Liver (tissue), 10 donors: ENCODE measurements at places on chromosomes 3 and 15. TPM values are rescaled to one million over a fixed set of nuclear protein-coding genes. Genes with fewer than 3 reads are reported as not detected.
A peak's percentile ranks its signal among the peaks of the same experiment; 100 is the strongest.

DNA sequence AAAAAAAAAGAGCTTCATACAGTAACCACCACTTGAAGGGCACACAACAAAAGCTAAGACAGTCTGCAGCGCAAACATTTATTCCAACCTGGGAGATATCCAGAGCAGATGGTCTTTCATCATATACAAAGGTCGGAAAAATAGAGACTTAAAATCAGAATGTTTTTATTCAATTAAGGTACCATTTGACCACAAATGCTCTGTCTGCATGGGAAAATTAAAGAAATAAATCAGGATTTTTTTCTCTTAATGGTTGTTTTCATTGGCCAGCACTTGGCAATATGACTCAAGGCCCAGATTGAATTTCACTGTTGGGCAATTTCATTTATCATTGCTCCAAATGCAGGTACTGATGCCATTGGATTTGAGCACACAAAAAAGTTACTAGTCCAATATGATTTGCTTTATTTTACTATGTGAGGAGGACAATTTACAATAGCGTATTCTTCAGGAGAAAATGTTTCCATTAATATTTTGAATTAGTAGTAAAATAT is 145.9 kb upstream of the AGTR1 start:
- H3K4me3 ChIP-seq, result no peak overlapping the region
- no peaks in the 10 kb centered on the region for H3K27me3 ChIP-seq
- no peak overlapping the region for H3K27ac ChIP-seq

GRCh38 chr3:178436773-178437172 is 99.5 kb upstream of the KCNMB2 start:
- DNase-seq, result no peak
- H3K4me1 ChIP-seq, result no peaks in the 10 kb centered on the region
- no peaks in the 10 kb centered on the region for H3K27me3 ChIP-seq
- no peak overlapping the region for H3K4me3 ChIP-seq
- no peaks in the 10 kb centered on the region for H3K36me3 ChIP-seq
- no peak overlapping the region for H3K27ac ChIP-seq

GRCh38 chr15:50138391-50138790 is 19.4 kb upstream of the ATP8B4 start:
- no peaks in the 10 kb centered on the region for H3K36me3 ChIP-seq
- no peaks in the 10 kb centered on the region for H3K27me3 ChIP-seq
- H3K4me1 ChIP-seq, result no peaks in the 10 kb centered on the region
- no peak for DNase-seq

GRCh38 chr3:70276901-70277300 is 35.5 kb downstream of the MDFIC2 start:
- no peaks in the 10 kb centered on the region for H3K36me3 ChIP-seq
- no peak for DNase-seq
- no peak overlapping the region for H3K4me3 ChIP-seq

- DNase-seq, result no peak
- H3K4me3 ChIP-seq, result peak overlapping the region; percentile 86
- H3K27ac ChIP-seq, result no peak overlapping the region
These were observed 1.3 kb downstream of the ACTR8 start for GRCh38 chr3:53880396-53881345.

The DNAJB11 gene
- total RNA-seq, result 101 TPM

- H3K36me3 ChIP-seq, result no peaks in the 10 kb centered on the region
- H3K27me3 ChIP-seq, result no peaks in the 10 kb centered on the region
- H3K4me3 ChIP-seq, result no peak overlapping the region
- H3K4me1 ChIP-seq, result no peaks in the 10 kb centered on the region
These were observed 92.0 kb downstream of the SYNPR start for GRCh38 chr3:63370094-63370493.

The CHDH gene
- 34.0 TPM for total RNA-seq

The RBPMS2 gene
- total RNA-seq, result 0.42 TPM

The ARHGAP11A gene
- total RNA-seq, result 0.42 TPM

DNA sequence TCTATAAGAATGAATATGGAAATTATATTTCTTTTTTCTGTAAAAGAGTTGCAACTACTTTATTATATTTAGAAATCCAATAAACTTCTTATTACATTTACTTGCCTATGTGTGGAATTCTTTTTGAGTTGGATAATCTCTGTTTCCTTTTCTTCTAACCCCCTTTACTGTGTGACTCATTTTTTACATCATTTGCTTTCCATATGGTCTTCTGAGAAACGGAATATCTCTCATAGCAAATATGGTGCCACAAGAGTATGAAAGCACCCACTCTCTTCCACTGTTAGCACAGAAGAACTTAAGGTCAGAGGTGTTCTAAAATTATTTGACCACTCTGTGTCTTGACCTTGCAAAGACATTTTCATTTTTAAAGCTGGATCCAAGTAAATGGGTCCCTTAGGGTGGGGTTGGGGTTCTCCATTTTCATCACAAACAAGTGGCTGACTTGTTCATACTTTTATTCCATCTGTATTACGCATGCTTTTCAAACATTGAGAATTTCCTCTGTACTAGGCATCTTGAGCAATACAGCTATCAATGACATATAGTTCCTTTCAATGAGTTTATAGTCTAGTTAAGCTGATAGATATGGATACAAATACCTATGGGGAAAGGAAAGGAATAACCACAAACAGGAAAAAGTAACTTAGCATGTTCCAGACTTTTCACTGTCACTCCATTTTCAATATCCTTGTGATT is 281.1 kb upstream of the TPRG1 start:
- H3K27me3 ChIP-seq, result no peaks in the 10 kb centered on the region
- H3K27ac ChIP-seq, result no peak overlapping the region
- no peak for DNase-seq
- H3K4me1 ChIP-seq, result no peaks in the 10 kb centered on the region

- peak overlapping the region; percentile 44 for H3K4me3 ChIP-seq
- H3K27ac ChIP-seq, result peak overlapping the region; percentile 70
- H3K4me1 ChIP-seq, result peaks cover 25% of the 10 kb centered on the region
These were observed 116.7 kb upstream of the LPP start for GRCh38 chr3:188037195-188037718.

DNA sequence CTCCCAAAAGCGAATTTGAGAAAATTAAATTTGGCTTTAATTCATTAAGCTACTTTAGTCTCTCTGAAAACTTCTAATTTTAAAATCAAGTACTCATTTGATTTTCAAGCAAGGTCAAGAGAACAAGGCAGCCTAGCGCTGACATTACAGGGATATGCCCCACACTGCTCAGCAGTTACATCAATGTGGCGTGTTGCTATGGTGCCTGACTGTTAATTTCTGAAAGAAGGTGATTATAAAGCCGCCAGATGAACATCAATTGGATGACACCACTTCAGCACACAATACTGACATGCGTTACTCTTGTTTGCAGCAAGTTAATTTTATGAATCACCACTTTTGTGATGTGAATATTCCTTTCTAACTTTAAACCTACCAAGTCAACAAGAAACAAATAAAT is 284.4 kb downstream of the FOXP1 start:
- H3K4me3 ChIP-seq, result no peak overlapping the region
- no peaks in the 10 kb centered on the region for H3K36me3 ChIP-seq
- DNase-seq, result no peak
- peaks cover 14% of the 10 kb centered on the region for H3K4me1 ChIP-seq
- no peak overlapping the region for H3K27ac ChIP-seq

The ANKRD63 gene
- total RNA-seq, result not detected

The MEGF11 gene
- 0.51 TPM for total RNA-seq

The SIAH2 gene
- 104 TPM for total RNA-seq

DNA sequence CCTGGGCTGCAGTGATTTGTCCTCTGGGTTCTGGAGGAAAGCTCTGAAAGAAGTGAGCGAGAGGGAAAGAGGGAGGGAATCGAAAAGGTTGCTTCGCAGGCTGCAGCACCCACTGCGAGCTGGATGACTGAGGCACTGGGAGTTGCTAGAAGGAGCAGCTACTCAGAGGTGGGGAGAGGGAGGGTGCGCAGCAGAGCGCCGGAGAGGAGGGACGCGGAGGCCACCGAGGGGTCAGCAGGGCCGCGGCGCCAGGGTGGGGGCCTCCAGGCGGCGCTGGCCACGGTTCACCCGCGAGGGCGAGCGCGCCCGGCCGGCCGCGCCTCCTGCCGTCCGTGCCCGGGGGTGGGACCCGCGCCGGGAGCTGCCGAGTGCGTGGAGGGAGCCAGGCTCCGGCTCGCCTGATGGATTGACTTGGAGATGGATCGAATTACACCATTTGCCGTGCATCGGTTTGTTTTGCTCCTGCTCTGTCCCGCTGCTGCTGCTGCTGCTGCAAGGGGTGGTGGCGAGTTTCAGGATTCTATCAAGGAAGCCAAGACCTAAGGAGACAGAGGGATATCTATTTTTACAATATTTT is at the start of gene SEMA6D:
Gene SEMA6D (plus strand): TSS at position 470 of the 577 bp plus-strand sequence. CDS start 42,294 bp downstream, outside the sequence.
- peaks cover 10% of the 10 kb centered on the region for H3K4me1 ChIP-seq
- no peaks in the 10 kb centered on the region for H3K27me3 ChIP-seq
- H3K4me3 ChIP-seq, result peak within 1 kb of the TSS; percentile 53
- peak; percentile 38 for DNase-seq

GRCh38 chr15:25469377-25469776 is 30.6 kb upstream of the UBE3A start:
- DNase-seq, result no peak
- H3K4me1 ChIP-seq, result no peaks in the 10 kb centered on the region
- no peaks in the 10 kb centered on the region for H3K36me3 ChIP-seq
- no peaks in the 10 kb centered on the region for H3K27me3 ChIP-seq
- no peak overlapping the region for H3K27ac ChIP-seq
- no peak overlapping the region for H3K4me3 ChIP-seq

- no peak overlapping the region for H3K4me3 ChIP-seq
- no peaks in the 10 kb centered on the region for H3K36me3 ChIP-seq
- H3K27ac ChIP-seq, result no peak overlapping the region
- H3K27me3 ChIP-seq, result no peaks in the 10 kb centered on the region
- DNase-seq, result no peak
These were observed 8.2 kb downstream of the RTP3 start for GRCh38 chr3:46505953-46506352.

The FOXB1 gene
- total RNA-seq, result not detected

The CPLX3 gene
- not detected for total RNA-seq

DNA sequence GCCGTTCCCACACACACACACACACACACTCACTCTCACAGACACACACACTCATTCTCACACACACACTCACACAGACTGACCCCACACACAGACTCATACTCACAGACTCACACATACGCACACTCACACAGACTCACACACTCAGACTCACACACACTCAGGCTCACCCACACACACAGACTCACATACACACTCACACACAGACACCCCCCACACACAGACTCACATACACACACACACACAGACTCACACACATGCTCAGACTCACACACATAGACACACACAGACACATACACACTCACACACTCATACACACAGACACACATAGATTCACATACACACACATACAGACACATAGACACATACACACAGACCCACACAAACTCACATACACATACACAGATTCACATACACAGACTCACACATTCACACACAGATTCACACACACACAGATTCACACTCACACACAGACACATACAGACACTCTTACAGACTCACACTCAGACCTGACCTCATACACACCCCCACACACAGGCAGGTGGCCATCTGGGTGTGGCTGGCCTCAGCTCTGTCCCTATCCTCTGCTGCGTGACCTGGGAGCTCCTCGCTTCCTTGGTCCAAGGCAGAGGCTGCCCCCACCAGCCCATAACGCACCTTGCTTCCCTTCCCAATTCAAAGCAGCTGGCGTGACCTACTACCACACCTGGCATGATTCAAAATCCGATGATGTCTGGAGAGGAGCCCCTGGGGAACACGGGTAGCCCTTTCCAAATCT is 1.9 kb downstream of the C3orf22 start:
- no peaks in the 10 kb centered on the region for H3K4me1 ChIP-seq
- no peaks in the 10 kb centered on the region for H3K36me3 ChIP-seq
- DNase-seq, result no peak
- no peak overlapping the region for H3K4me3 ChIP-seq

GRCh38 chr15:79094611-79095021 is 4.0 kb upstream of the RASGRF1 start:
- H3K4me1 ChIP-seq, result peaks cover 8% of the 10 kb centered on the region
- no peak overlapping the region for H3K4me3 ChIP-seq
- H3K27me3 ChIP-seq, result peaks cover 3% of the 10 kb centered on the region
- DNase-seq, result no peak

DNA sequence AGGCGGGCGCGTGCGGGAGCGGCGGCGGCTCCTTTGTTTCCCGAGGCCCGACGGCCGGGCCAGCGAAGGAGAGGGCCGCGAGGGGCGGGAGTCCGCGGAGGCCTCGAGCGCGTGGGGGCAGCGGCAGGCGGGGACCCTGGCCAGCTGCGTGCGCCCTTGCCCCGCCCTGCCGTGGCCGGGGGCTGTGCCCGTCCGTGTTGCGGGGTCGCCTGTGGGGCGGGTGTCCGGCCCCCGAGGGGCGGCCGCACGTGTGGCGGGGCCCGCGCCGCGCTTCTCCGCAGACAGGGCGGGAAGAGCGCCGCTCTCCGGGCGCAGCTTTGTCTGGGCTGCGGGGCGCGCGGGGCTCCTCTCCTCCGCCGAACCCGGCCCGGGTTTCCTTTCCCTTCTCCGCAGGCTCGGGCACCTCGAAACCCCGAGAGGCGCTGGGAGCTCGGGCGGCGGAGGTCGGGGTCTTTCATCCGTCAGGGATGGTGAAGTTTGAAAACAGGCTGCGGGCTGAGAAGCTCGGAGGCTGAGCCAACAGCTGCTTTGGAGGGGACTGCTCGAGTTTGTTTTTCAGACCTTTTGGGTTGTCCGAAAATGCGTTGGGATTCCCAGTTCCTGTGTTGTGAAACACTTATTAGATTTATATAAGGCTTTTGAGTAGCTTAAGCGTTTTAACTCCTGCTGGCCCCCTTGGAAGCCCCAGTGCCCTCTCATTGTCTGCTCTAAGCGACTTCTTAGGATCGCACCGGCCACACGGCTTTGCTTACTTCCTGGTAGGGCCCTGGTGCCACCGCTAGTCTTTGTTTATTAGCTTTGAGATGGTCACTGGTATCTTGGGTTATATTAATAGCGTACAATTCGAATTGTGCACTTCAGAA is 817 bp downstream of the USP3 start:
- H3K4me3 ChIP-seq, result peak overlapping the region; percentile 97
- H3K36me3 ChIP-seq, result no peaks in the 10 kb centered on the region
- H3K27me3 ChIP-seq, result no peaks in the 10 kb centered on the region
- DNase-seq, result peak; percentile 69
- peak overlapping the region; percentile 98 for H3K27ac ChIP-seq
- peaks cover 55% of the 10 kb centered on the region for H3K4me1 ChIP-seq

GRCh38 chr3:4849739-4850138 is 129.5 kb upstream of the BHLHE40 start:
- H3K36me3 ChIP-seq, result no peaks in the 10 kb centered on the region
- no peak overlapping the region for H3K27ac ChIP-seq
- DNase-seq, result no peak
- no peak overlapping the region for H3K4me3 ChIP-seq

The RTP3 gene
- 35.1 TPM for total RNA-seq

- H3K4me3 ChIP-seq, result no peak overlapping the region
- no peaks in the 10 kb centered on the region for H3K36me3 ChIP-seq
- no peak overlapping the region for H3K27ac ChIP-seq
- H3K4me1 ChIP-seq, result peaks cover 7% of the 10 kb centered on the region
These were observed 82.9 kb downstream of the FAM43A start for GRCh38 chr3:194768586-194768985.

DNA sequence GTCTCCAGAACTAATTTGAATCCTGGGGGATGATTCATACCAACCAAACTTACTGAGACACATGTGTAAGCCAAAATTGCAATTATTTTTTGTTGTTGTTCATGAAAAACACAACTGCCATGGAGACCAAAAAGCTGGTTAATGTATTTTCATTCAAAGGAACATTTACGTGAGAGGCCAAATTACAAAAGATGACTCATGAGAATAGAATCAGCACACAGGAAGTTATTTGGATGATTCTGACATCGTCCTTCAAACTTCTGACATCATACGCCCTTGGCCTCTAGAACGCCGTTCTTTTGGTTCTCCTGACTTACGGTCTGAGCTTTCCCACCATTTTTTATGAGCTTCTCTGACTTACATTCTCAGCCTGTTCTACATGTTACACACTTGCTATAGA is 3.0 kb upstream of the ZNF280D start:
- H3K4me3 ChIP-seq, result no peak overlapping the region
- no peak for DNase-seq
- H3K36me3 ChIP-seq, result no peaks in the 10 kb centered on the region
